A549 (cell line): ENCODE measurements at places on chromosomes 12 and 14. TPM values are rescaled to one million over a fixed set of nuclear protein-coding genes. Genes with fewer than 3 reads are reported as not detected.
A peak's percentile ranks its signal among the peaks of the same experiment; 100 is the strongest.

The KLHL33 gene
- polyA plus RNA-seq: not detected in 3 replicates

DNA sequence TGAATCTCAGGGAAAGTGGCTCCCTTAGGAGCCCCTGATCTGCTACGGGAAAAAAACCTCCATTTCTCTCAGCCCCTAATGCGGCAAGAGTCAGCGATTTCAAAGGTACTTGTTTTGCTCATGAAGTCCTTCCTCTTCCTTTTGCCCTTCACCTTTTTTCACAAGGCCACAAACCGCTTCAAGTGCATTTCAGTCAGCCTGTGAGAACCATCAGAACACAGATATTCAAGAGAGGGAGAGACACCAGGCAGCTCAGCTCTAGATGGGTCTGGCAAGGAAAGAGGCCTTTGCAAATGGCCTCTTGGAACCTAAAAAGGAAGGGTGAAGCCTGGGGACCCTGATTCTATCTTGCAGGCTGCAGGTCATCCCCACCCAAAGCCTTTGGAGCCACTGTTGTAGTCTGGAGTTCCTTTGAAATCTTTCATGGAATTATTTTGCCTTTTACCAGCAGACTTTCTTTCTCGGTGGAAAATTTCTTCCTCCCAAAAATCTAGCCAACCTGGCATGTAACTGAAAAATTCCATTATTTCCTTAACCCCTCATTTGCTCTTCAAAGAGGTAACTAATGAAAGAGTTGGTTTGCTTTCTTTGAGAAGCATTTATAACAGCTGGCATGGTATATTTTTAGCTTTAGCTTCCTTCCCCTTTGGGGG, 145.0 kb downstream of the SAMD4A start:
- no peak for DNase-seq

The CCDC88C gene
- 2.9 to 3.6 TPM (median 3.6 TPM) in 3 replicates for polyA plus RNA-seq

The TNS2 gene
- 13.5 to 15.8 TPM (median 15.3 TPM) in 3 replicates for polyA plus RNA-seq

DNA sequence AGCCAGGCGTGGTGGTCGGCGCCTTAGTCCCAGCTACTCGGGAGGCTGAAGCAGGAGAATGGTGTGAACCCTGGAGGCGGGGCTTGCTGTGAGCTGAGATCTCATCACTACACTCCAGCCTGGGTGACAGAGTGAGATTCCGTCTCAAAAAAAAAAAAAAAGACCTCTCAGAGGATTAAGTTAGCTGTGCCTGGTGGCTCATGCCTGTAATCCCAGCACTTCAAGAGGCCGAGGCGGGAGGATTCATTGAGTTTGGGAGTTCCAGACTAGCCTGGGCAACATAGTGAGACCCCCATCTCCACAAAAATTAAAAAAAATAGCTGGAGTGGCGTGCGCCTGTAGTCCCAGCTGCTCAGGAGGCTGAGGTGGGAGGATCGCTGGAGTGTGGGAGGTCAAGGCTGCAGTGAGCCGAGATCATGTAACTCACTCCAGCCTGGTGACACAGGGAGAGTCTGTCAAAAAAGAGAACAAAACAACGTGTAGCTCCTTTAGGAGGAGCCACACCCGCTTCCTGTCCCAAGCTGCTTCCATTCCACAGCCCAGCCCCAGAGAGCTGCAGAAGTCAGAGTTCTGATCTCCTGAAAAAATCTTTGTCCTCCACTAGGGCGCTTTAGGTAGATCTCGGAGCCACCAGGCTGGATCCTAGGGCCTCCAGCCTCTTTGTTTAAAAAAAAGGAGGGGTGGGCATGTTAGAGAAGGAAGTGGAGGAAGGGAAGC, 11.5 kb upstream of the ULK1 start:
- peak; percentile 59 for DNase-seq

The NUAK1 gene
- 18.1 to 23.5 TPM (median 20.8 TPM) in 3 replicates for polyA plus RNA-seq

The MLF2 gene
- 269 to 305 TPM (median 295 TPM) in 3 replicates for polyA plus RNA-seq

GRCh38 chr12:84075991-84076390, 836.6 kb downstream of the SLC6A15 start:
- DNase-seq: no peak

The ANO4 gene
- polyA plus RNA-seq: 0.03 TPM in 2 of 3 replicates, not detected in the other

The RERG gene
- 0.46 to 0.79 TPM (median 0.66 TPM) in 3 replicates for polyA plus RNA-seq

The EML5 gene
- polyA plus RNA-seq: 0.44 to 0.86 TPM (median 0.54 TPM) in 3 replicates

DNA sequence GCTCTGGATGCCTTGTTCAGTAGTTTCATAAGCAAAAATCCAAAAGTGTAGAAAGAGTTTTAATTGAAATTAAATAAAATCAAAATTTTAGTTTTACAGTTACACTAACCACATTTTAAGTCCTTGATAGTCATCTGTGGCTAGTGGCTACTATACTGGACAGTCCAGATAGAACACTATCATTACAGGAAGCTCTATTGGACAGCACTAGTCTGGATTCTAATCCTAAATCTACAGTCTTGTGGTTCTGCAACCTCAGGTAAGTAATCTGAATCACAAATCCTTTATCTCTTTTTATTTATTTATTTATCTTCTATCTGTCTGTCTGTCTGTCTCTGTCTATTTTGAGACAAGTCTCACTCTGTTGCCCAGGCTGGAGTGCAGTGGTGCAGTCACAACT, 18.0 kb downstream of the RAP1B start:
- DNase-seq: no peak

DNA sequence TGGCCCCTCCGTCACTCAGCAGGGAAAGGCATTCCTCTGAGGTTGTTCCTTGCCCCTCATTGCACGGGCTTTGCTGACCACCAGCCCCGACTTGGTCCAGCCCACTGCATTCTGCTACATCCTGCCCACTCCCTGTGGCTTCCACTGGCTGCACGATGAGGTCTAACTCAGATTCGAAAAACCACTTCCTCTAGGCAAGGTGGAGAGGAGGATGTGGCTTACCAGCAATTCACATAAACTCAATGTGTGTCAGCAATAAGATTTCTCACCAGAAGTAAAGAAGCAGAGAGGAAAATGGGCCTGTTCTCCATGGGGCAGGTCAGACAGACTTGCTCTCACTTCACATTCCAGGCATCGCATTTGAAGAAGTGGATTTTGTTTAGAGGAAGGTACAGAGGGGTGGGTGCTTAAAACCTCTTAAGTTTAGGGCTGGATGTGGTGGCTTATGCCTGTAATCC, 14.7 kb downstream of the GPR68 start:
- DNase-seq: no peak

The TCL1B gene
- polyA plus RNA-seq: not detected in 3 replicates

The ADSS1 gene
- polyA plus RNA-seq: 6.2 to 8.3 TPM (median 7.4 TPM) in 3 replicates

DNA sequence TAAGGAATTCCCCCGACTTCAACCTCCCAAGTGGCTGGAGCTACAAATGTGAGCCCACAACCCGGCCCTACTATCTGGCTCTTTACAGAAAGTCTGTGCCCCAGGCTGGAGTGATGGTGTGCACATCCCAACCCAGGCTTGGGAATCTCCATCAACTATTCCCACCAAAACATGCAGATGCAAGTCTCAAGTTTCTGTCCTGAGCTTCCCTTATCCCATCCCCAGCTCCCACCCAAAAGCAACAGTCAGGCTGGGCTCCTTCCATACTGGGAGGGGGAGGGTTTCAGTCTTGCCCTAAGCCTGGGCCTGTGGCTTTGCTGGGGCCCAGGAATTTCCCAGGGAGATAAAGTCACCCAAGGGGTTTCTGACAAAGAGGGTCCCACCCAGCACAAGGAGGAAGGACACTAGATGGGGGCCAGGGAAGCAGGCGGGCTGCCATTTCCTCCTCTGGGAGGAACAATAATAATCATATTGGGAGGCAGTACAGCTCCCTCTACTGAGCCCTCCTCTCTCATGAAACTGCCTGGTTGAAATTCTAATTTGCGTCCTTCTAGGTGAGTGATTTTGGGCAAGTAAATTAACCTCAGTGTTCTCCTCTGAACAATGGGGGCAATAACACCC, 8.0 kb downstream of the SLC8B1 start:
- no peak for DNase-seq

DNA sequence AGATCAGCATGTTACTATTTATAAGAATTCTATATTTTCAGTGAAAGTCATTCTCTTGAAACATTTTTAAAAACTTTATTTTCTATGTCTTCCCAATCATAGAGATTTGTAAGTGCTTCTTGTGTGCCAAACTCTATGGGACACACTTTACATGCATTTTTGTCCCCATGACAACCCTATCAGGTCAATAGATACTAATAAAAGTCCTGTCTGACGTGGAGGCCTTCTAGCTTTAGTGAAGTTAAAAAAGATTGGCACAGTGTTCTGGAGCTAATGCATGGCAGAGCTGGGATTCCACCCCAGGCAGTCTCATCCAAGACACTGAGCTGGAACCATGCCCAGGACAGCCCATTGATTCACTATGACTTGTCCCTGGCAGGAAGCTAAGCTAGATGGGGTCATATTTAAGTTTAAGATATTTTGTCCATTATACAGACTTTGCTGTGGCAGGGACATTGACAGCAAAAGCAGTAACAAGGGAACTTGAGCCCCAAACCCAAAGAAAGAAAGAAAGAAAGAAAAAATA, 28.1 kb downstream of the TTC6 start:
- peak; percentile 45 for DNase-seq

The PIP4K2C gene
- polyA plus RNA-seq: 30.5 to 35.7 TPM (median 35.3 TPM) in 3 replicates

GRCh38 chr12:130849561-130850417, 10.7 kb upstream of the STX2 start:
- DNase-seq: no peak

- no peak for DNase-seq
Observed at GRCh38 chr14:77342726-77343397, 22.0 kb downstream of the GSTZ1 start.

- no peak for DNase-seq
Observed at GRCh38 chr12:88880051-88880450, 299.8 kb upstream of the KITLG start.

The KRT78 gene
- polyA plus RNA-seq: 0.12 TPM in 2 of 3 replicates, not detected in the other

The SLC7A8 gene
- 0.35 to 0.49 TPM (median 0.39 TPM) in 3 replicates for polyA plus RNA-seq

DNA sequence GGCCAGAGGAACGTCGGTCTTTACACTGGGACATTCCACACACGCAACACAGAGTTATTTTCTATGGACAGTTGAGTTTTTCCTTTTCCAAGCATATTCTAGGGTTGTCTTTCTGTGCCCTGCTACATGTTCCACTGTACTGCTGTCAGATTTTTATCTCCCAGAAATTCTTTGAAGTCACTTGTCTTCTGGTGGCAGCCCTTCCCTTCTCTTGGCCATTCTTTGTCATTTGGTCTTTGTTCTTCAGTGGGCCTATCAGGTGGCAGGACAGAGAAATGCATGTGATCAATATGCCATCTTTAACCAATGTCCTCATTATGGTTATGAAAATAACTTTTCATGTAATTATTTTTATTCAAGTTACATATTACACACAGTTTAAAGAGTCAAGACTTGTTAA, 36.3 kb downstream of the MARK3 start:
- DNase-seq: no peak

- no peak for DNase-seq
Observed at GRCh38 chr12:90870971-90871725, 83.8 kb downstream of the CCER1 start.

DNA sequence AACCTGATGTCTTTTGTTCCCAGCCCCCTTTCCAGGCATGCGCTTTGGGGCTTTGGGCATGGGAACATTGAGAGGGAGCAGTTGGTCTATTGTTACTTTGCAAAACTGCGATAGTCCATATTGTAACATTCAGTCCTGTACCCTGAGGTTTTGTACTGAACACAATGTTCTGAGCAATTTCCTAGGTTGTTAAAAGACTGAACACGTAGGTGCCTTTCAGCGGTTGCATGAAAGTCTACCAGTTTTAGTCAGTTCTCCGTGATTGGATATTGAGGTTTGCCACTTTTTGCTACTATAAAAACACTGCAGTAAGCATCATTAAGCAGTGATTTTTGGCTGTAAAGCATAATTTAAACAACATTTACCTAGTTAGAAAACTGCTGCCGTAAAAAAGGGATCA, 20.1 kb downstream of the NGB start:
- DNase-seq: no peak

The EID3 gene
- polyA plus RNA-seq: 6.8 to 7.5 TPM (median 6.9 TPM) in 3 replicates

GRCh38 chr12:7433276-7433822, 10.6 kb downstream of the CD163L1 start:
- DNase-seq: peak; percentile 78

The TAS2R19 gene
- polyA plus RNA-seq: 0.09 to 0.19 TPM (median 0.13 TPM) in 3 replicates

DNA sequence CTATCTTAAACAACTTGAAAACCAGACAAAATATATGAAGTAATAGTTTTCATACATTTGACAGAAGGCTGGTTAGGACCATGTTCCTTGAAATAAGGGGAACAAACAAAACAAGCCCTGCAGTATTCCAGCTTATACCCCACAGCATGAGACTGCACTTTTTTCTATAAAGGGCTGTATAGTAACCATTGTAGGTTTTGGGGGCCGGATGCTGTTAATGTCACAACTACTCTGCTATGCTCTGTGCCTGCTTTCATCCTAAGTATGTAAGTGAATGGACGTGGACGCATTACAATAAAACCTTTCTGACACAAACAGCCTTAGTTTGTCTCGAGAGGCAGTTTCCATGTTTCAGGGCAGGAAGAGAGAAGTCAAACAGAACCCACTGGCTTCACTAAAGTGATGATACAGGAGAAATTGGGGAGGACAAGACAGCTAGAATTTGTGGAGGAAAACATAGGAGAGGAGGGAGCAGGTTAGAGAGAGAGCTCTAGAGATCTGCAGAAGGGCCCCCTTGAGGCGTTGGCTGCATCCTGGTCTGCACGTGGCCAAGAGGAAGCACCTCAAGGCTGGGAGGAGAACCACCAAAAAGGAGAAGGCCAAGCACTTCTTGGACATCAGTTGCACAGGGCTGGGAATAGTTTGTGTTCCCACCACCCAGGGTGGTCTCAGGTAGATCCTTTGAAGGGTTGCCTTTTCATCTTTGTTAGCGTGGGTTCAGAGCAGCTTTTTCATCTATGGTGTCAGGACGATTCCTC, 63.7 kb downstream of the TRAF3 start:
- DNase-seq: no peak

GRCh38 chr12:32501835-32502333, 102.5 kb downstream of the FGD4 start:
- DNase-seq: no peak

The CEP170B gene
- 13.1 to 14.3 TPM (median 13.5 TPM) in 3 replicates for polyA plus RNA-seq

DNA sequence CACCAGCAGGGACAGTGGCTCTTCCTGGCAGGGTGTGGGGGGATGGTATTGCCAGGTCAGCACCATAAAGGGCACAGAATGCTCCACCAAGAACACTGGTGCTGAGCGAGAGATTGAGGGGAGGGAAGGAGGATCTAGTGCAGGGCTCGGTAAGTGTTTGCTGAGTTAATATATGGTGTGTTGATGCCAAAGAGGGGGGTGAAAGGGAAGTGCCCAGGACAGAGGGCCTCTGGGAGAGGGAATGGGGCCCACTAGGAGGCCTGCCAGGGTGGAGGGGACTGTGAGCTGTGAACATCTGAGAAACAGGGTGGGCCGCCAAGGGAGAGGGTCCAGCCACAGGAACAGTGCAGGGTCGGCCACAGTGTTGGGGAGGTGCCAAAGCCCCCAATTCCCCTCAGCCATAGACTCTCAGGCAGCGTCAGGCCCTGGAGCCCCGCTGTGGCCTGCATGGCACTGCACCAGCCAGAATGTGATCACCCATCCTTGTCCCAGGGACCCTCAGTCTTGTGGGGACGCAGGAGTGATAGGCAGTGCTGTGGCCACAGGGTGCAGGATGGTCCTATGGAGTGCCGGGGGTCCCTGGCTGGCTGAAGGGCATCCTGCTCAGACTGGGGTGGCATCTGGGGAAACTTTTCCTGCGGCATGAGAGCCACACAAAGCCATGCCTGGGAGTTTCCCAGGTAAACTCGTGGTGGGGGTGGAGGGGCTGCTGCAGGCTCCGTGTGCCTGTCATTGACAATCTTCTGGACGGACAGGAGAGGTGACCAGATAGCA, 11.9 kb downstream of the RIN3 start:
- no peak for DNase-seq
